ENCODE measurements at places on chromosomes 4 and X. TPM values are rescaled to one million over a fixed set of nuclear protein-coding genes. Genes with fewer than 3 reads are reported as not detected.

DNA sequence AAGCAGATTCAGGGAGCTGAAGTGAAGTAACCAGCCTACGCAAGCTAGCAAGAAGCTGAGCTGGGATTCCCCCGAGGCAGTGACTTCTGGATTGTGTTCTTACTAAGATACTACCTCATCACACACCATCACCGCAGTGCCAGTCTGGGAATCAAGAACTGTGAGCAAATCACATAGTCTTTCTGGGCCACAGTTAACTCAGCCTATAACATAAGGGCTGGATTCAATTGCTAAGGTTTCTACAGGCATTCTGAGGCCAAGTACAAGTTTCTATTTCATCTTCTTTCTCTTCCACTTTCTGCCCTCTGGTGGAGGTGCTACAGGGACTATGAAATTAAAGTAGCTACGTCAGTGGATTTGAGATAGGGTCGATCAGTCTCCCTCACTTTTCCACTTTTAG is 1.4 kb upstream of the CORIN start:
- no peak for DNase-seq

- no peak for DNase-seq
Observed at GRCh38 chrX:119694601-119695534, 1.9 kb upstream of the SEPTIN6 start.

DNA sequence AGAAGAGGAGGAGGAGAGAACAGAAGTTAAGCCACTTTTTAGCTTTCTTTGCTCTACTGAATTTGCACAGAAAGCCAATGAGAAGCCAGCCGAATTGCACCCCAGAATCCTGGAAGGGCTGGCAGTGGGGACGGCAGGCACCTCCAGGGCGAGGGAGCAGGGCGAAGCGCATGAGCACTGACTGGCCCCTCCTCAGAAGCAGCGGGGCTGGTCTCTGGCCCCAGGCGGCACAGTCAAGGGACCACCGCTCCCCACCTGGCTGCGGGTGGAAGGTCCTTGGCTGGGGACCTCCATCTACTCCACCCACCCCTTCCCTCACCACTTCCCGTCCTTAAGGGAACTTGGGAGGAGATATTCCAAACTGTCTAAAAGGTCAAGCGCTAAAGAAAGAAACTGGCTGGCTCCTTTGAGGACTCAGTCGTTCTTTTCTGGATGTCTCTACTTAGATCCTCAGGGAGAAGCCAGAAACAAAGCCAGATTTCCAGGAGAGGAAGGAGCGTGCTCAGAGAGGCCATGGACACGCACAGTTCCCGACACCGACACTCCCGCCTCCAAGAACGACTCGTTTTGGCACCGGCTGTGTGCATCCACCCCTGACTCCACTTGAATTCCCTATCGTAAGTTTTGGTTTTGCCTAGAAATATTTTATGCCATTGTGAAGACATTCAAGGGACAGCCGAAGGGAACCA is 59.5 kb upstream of the CRMP1 start:
- no peak for DNase-seq

GRCh38 chr4:173912384-173912783 is 371.1 kb downstream of the FBXO8 start:
- DNase-seq = no peak

- no peak for DNase-seq
Observed at GRCh38 chr4:160044693-160045092, 941.8 kb downstream of the RAPGEF2 start.

DNA sequence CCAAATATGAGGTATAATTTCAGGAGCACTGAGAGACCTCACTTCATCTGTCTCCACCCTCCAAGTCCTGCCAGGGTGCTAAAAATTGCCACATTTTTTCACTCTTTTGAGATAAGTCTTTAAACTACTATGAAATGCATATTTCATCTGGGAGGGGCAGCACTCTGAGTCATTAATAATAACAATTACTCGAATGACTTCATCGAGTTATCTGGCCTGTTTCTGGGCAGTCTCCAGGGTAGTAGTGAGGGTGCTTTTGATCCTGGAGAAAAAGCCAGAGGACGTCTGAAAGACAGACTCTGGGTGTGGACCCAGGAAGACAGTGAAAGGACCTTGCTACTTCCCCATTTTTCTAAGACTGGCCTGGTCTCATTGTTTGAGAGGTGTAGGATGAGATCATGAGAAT is 42.3 kb upstream of the SRD5A3 start:
- peak; percentile 92 for DNase-seq

DNA sequence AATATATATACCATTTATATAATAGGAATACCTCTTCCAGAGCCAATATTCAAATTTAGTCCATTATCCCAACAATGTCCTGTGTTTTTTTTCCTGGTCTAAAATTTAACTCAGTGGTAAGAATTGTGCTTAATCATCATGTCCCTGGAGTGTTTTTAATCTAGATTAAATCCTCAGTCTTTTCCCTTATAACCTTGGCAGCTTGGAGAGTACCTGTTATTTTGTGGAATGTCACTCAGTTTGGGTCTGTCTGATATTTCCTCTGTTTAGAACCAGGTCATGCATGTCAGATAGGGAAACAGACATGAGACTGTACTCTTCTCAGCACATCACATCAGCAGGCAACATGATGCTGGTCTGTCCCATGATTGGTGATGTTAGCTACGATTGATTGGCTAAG is 96.6 kb downstream of the HPGD start:
- no peak for DNase-seq

DNA sequence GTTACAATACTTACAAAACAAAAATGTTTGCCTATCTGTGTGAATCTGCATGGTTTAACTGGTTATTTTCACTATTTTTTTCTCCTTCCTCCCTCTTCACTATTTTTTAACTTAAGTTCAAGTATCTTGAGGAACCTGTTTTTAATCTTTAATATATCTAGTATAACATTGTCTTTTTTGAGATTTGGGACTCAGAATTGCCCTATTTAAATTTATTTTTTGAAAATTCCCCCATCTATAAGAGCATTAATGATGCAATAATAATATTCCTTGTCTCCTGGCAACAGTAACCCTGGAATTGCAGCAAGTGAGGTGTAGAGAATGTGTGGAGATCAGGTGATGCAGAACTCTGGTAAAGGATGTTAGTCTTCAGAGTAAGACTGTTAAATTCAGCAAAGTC is at the start of gene TENT5D:
Gene TENT5D, plus strand, starts transcription at position 301 of the 400 bp plus-strand sequence. CDS start 22,093 bp downstream, outside the sequence.
- no peak for DNase-seq

DNA sequence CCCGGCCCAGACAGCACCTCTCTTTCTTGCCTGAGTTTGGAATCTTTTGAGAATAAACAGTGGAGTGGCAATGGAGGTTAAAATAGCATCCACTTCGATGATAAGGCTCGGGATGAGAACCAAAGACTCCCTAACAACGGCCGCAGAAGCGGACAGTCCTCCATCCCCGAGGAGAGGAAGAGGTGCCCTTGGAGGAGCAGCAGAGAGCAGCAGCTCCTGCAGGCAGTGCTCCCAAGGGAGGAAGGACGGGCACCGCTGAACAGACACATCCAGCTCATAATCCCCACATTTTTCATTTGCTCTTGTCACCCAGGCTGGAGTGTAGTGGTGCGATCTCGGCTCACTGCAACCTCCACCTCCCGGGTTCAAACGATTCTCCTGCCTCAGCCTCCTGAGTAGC is 61.3 kb downstream of the DCTD start:
- DNase-seq = no peak

DNA sequence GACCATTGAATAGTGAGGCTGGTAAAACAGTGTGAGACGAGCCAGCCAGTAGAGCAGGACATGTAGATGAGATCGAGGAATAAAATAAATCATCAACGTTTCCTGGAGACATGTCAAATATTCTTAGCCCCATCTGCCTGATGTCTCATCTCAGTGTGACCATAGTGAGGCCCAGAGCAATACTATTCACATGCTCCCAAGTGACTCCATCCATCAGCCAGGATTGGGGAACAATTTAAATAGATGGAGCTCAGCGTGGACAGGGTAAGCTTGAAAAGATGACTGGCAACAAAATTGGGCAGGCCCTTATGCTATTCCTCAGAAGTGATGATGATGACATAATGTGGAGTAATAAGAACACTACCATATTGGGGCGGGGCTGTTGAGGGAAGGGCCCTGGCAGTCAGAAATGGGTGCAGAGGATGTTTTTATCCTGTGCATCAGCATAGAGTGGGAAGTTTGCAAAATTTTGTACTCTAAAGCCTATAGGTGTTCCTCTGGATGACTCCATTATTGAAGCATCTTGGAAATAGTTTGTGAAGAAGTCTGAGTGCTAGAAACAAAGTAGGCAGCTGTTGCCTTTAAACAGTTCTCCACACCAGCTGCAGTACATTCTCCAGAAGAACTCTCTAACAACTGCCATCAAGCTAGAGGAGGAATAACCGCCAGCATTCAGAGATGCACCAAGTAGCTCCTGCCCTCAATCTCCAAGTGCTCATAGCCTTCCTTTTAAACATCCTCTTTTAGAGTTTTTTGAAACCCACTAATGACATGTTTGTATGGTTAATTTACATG is 333.0 kb downstream of the DCHS2 start:
- no peak for DNase-seq

GRCh38 chr4:60794372-60794771 is 405.8 kb upstream of the ADGRL3 start:
- no peak for DNase-seq

GRCh38 chr4:4658052-4658451 is 116.2 kb upstream of the STX18 start:
- DNase-seq = no peak

GRCh38 chr4:75135068-75135825 is 202.3 kb downstream of the PARM1 start:
- DNase-seq = no peak

Gene CRMP1
- not detected for total RNA-seq

Gene PFKFB1
- 0.17 TPM for total RNA-seq

Gene RAI2
- total RNA-seq = not detected

Gene RPA4
- total RNA-seq = 0.44 TPM

Gene CLNK
- total RNA-seq = not detected

Gene MAGEE2
- not detected for total RNA-seq

Gene PPP1R2C
- total RNA-seq = not detected

Gene UNC5C
- total RNA-seq = not detected

Gene ATOH1
- total RNA-seq = not detected
